Thoracic aorta (tissue), 2 donors: ENCODE measurements at places on chromosomes 11 and 22. TPM values are rescaled to one million over a fixed set of nuclear protein-coding genes. Genes with fewer than 3 reads are reported as not detected.

GRCh38 chr11:3120071-3120792 is 44.9 kb downstream of the OSBPL5 start:
- no peaks in the 10 kb centered on the region for H3K27me3 ChIP-seq
- peaks cover 42% of the 10 kb centered on the region for H3K4me1 ChIP-seq
- no peak overlapping the region for H3K4me3 ChIP-seq
- no peak for DNase-seq

DNA sequence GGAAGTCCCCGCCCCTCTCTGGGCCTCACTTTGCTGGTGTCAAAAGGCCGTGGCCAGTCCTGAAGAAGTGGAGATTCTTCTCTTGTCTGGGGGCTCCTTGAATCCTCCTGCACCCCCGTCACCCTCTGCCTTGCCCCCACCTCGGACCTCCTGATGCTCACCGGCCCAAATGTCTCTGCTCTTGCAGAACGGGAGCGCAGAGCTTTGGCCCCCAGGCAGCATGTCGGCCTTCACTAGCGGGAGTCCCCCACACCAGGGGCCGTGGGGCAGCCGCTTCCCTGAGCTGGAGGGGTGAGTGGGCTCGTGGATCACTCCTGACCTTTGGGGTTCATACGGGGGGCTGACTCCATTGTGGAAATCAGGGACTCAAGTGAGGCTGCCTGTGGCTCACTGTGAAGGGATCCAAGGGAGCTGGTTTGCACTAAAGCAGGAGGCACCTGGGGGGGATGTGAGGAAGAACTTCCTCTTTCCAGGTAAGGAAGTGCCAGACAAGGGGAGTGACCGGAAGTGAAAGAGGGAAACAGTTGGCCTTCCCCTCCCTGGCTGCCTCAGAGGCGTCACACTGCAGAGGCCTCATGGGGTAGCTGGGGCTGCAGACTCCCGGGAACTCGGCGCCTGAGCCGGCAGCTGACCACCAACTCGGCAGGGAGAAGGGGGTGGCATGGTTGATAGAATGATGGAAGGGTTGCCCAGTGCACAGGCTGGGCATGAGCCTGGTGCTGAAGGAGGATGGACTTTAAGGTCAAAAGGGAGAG is 23.1 kb downstream of the CSF2RB start:
- H3K27me3 ChIP-seq = no peaks in the 10 kb centered on the region
- H3K36me3 ChIP-seq = no peaks in the 10 kb centered on the region
- no peak overlapping the region for H3K4me3 ChIP-seq
- no peak for DNase-seq
- H3K27ac ChIP-seq = no peak overlapping the region
- H3K4me1 ChIP-seq = no peaks in the 10 kb centered on the region

DNA sequence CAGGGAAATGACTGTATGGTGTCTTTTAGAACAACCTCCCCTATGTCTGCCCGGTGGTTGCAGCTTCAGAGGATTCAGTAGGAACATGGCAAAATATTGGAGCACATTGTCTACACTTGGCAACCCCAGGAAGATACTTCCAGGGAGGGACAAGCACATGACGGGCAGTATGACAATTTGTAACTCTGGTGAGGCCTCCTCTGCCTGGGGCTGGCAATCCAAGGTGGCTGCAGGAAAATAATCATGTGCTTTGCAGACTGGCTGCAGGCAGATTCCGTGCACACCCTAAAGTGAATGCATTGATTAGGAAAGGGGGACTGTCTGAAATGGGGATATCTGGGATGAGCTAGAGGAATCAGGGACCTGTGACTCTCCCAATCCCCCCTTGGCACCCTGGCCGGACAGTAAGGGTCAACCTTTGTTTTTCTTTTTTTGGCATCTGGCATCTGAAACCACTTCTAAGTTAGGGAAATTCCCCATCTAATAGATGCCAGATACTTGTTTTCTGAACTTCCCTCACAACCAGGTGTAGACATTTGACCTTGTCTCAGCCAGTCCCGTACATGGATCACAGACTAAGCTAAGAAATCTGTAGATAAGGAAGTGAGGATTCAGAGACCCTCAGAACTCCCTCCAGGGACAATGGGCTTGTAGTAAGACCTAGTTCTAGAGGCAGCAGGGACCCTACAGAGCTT is 10.5 kb upstream of the PHOX2A start:
- H3K36me3 ChIP-seq = no peaks in the 10 kb centered on the region
- H3K4me3 ChIP-seq = no peak overlapping the region

GRCh38 chr22:17920145-17920605 is 104.2 kb downstream of the MICAL3 start:
- H3K4me1 ChIP-seq = peaks cover 29% of the 10 kb centered on the region
- H3K36me3 ChIP-seq = no peaks in the 10 kb centered on the region
- no peaks in the 10 kb centered on the region for H3K27me3 ChIP-seq

GRCh38 chr22:30291058-30291892 is 2.0 kb upstream of the CASTOR1 start:
- H3K27me3 ChIP-seq = no peaks in the 10 kb centered on the region
- H3K4me1 ChIP-seq = peaks cover 42% of the 10 kb centered on the region
- peak; percentile 84 for DNase-seq
- H3K27ac ChIP-seq = peak overlapping the region; percentile 95

DNA sequence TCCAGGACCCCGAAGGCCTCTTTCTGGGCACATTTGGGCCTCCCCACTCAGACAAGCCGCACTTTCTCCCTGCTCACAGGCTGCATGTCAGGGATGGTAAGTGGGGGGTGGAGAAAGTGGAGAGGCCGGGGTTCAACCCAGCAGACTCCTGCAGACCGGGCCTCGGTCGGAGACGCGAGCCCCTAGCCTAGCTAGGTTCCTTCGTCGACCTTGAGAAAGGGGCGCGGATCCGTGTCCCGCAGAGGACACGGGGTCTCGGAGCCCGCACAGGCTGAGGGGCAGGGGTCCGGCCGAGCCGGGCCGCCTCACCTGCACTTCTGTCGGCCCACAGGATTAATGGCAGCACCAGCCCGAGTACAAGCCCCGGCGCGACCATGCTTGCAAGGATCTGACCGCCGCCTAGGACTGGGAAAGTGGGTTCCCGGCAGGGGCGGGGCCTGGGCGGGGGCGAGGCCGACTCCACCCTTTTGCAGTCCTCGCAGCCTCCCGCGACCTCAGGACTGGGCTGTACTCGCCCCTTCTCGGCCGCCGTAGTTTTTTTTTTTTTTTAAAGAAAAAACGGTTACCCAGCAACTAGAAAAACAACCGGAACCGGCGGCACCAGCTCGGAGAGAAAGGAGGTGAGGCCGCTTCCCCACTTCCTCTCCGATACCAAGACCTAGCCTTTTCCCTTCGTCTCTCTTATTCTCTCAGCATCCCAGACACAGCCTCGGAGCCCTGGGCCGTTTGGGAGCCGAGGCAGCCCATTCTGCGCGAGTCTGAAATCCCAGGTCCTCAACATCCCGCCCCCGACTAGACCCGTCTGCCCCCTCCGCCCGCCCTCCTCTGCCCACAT is at the start of the genes SIAE and SPA17:
SIAE (minus strand) TSS at position 407 of the 835 bp plus-strand sequence; CDS start at position 376, 31 bp downstream.
SPA17 (plus strand) TSS at position 572 of the 835 bp plus-strand sequence. CDS start 1,361 bp downstream, outside the sequence.
- peak; percentile 82 for DNase-seq
- no peaks in the 10 kb centered on the region for H3K27me3 ChIP-seq
- H3K36me3 ChIP-seq = no peaks in the 10 kb centered on the region

The CHEK1 gene
- 0.41 TPM for total RNA-seq

The MIAT gene
- total RNA-seq = 3.6 TPM
